BJ (cell line): ENCODE measurements at places on chromosomes 2 and 18.

GRCh38 chr2:164981217-164981990, 26.1 kb upstream of the SLC38A11 start:
- peak; percentile 55 for DNase-seq

DNA sequence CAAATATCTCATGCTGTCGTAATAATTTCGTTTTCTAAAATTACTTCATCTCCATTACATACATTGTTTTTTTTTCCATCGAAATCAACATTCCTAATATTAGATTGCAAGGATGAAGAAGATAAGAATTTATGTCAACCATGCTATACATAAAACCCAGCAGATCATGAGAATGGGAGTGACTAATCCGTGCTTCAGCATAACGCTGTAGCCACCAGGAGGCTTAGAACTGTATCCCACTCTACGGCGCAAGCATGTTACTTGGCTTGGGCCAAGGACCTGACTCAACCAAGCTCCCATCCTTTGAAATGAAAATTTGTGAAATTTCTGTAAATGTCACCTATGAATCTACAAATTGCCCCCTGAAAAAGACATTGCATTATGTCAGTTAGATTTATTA, 392.5 kb downstream of the FIGN start:
- DNase-seq = no peak

DNA sequence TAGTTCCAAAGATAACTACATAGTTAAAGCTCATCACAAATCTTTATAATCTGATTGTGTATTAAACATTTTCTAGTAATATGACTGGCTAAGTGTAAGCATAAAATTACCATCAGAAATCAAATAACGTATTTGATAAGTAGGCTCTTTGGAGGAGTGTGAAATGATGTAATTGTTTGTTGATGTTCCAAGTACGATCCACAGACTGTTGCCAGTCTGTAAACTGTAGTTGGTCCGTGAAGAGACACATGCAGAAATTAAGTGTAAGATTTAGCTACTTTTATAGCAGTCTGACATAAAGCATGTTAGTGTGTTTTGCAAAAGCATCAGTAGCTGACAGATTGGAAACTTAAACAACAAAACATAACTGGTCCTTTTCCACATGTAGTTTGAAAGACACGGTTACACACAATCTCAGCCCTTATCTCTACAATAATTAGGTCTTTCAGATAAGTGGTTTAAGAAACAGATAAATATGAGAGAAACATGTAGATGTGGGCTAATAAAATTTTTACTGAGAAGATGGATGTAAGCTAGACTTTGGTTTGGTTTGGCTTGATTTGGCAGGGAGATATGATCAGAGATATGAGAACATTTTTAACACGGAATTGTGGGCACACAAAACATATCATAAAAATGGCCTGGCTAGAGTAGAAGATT, 115.0 kb upstream of the EPB41L5 start:
- DNase-seq = no peak

GRCh38 chr2:216687646-216688045, 7.7 kb downstream of the IGFBP5 start:
- no peak for DNase-seq

DNA sequence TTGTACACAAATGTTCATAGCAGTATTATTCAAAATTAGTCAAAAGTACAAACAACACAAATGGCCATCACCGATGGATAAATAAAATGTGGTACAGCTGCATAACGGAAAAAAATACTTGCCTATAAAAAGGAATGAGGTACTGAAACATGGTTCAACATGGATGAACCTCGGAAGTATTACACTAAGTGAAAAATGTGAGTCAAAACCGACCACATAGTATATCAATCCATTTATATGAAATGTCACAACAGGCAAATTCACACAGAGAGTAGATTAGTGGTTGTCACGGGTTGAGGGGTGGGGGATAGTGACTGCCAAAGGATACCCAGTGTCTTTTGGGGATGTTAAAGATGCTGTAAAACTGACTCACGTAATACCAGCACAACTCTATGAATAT, 3.5 kb downstream of the SS18 start:
- no peak for DNase-seq

GRCh38 chr2:176819306-176819705, 393.3 kb upstream of the HNRNPA3 start:
- no peak for DNase-seq

DNA sequence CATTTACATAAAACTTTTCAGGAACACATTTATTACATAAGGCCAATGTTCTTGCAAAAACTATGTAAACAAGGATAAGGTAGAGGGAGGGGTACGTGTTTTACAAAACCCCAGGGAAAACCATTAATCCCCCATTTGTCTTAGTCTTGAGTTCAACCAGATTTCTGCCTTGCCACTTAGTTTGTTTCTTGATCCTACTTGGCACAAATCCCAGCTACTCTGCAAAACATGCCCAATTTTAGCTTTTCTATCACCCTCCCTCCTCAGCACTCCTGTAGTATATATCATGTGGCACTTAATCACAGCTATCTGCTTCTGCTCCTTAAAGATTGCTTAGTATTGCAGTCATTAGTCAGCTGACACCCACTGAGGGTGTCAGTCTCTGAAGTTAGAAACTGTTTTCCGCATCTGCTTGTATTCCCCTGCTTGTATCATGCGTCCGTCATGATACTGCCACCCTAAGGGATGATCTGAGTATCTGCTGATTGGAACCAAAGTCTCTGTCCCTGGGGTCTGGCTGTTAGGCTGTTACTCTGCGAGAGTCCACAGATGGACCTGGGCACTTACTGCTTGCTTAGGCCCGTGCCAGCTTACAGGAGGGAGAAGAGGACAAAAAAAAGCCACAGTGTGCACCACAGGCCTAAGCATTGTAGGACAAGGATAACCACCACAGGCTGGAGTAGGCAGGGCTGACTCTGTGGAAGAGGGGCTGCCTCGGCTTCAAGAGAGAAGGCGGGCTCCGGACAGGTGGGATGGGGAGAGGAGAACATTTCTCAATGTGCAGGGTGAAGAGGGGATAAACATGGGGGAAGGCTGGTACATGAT, 82.2 kb downstream of the EPAS1 start:
- no peak for DNase-seq

DNA sequence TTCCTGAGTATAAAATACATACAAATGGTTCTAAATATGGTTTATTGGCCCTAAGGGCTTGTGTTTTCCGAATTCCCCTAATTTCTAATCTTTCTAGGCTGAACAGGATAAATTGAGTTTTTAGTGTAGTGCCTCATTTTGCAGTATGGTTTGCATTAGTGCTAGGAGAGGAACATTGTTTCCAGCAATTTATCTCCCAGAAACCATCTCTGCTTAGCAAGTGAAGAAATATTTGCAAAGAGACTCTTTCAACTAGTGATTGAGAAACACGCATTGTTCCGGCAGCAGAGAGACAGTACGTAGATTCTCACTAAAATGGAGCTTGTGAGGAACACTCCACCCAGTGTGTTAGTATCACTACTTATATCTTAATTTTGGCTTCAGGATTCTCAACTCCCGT, 177.8 kb upstream of the EPAS1 start:
- DNase-seq = peak; percentile 85

DNA sequence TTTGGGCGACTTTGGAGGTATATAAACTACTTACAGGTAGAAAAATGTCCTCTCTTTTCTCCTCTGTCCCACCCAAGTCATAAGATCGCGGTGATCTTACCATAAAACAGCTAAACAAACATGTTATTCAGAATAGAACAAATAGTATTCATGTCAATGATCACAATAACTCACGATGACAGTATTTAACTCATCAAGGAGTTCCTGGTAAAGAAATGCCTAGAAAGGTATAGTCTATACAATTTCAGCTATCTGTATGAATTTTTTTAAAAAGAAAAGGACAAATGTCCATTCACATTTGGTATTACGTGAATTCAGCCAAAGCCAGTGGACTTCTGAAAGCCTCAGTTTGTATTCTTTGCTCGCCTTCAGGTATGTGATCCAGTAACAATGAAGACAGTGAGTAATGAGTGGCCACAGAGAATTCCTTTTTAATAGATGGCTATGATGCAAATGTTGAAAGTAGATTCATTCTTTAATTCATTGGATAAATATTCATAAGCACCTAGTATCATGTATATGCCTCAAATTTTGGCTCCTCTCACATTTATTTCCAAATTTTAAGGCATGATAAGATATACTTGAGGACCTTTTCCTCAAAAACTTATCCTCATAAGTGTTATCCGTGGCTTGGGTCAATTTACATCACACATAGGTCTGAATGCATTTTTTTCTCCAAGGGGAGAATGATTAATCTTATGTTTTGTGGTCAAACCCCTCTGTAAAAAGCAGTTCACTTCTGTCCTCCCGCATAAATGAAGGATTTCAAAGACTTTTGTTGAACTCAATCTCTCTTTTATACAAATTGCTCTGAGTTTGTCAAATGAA, 20.3 kb downstream of the ABCB11 start:
- DNase-seq = no peak

DNA sequence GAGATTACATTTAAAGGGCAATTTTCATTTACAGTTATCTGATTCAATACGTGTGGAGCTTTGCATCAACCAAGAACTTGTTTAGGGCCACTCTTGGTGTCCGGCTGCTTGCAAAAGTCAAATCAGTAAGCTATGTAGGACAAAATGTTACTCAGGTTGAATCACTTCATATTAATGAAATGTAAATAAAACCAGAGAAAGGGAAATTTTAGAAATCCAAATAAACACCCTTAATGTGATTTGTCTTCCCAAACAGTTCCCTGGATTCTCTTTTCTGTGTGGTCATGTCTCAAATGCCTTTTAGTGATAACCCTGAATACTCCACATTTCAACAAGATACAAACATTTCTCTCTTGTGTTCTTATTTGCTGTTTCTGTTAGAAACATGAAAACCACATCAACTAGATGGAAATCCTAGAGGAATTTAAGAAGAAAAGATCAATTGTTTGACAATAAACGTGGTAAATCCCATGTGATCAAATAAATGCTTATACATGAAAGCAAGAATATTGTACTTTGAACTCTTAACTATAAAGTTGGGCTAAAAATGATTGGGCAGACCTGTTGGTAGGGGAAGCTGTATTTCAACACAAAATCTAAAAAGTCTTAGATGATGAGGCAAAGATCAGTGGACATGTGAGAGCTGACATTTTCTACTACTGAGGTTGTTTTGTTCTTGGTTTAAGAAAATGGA, 101.3 kb downstream of the CDC42EP3 start:
- no peak for DNase-seq

DNA sequence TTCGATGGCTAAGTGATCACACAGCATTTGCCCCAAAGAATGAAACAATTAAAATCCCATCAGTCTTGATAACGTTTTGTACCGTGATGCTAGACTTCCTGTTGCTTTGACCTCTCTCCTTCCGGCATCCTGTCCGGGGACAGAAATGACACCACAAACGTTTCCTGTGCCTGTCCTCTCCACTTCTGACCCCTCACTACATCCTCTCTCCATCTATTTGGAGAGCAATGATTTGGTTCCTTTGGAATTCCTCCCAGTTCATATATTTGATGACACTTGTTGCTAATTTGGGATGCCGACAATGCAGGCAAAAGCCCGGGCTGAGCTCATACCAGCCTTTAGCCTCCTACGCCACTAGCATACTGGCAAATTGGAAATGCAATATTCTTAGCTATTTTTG, 151.2 kb upstream of the CCDC68 start:
- no peak for DNase-seq

DNA sequence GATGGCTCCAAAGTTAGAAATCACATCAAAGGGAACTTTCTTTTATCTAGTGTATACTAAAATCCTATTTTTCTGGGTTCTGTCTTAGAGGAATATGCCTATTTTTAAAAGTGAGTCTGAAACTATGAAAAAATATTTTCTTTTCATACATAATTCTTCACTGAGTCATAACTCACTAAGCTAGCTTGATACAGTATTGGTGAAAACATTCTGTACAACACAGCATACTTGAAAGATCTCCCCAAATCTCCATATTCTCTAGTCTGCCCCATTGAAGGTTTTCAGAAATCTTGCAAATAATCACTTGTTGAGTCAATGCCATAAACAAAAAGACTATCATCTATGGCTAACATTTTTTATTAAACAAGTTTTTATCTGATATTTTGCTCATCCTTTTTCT, 44.5 kb downstream of the COL3A1 start:
- no peak for DNase-seq

- DNase-seq = no peak
These were observed 73.9 kb upstream of the LPIN2 start for GRCh38 chr18:3086871-3087270.

DNA sequence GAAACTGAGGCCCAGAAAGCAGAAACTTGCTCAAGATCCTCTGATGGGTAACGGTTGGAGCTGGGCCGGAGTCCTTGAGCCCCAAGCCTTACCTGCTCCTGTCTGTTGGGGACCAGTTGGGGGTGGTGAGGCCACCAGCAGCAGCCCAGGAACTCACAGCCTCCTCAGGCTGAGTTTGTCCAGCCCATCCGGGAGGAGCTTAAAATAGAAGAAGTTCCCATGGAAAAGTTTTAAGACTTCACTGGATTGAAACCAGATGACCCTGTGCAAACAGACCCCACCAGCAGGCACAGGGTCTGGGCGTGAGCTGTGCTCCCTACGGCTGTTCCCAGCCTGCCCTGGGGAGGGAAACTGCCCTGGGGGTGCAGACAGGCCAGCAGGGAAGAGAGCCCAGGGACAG, 40.6 kb upstream of the FOSL2 start:
- DNase-seq = no peak

DNA sequence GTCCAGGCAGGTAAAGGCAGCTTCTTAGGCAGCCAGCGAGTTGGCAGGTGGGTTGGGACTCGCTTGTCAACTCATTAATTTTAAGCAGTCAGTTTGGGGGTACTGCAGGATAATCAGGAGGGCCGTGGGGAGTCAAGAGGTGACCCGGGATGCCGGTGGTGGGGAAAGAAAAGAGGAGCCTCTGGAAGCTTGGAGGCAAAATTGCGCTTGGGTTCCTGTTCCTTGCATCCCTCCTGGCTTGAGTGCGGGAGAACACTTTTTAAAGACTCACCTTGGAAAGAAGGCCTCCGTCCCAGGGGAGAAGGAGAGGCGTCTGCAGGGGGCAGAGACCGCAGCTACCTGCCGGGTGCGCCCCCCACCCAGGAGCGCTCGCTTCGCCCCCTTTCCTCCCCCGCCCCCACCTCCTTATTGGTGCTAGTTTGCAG, at the start of gene KCNJ3:
KCNJ3 (plus strand) TSS at position 400 of the 425 bp plus-strand sequence. CDS start 81 bp downstream, outside the sequence.
- DNase-seq = no peak

- no peak for DNase-seq
These were observed 5.7 kb downstream of the ZNF385B start for GRCh38 chr2:179855673-179856072.

- DNase-seq = no peak
These were observed 136.3 kb downstream of the NUP35 start for GRCh38 chr2:183260527-183260926.

DNA sequence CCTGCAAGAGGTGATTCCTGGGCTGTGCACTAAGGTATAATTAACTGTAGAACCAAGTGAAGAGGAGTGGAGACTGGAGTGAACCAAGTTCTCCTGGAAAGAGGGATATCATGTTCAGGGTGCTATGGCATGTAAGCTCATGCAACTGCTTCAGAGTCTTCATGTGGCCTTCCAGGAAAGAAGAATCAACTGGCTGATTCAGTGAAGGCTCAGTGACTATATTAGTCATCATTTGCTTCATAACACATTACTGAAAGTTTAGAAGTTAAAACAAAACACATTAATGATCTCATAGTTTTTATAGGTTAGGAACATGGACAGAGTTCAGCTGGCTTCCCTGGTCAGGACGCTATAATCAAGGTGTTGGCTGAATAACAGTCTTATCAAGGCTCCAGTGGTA, 1200.8 kb upstream of the GYPC start:
- DNase-seq = peak; percentile 5
